CD4-positive, alpha-beta T cell treated with Interleukin-6 for 4 hours (primary cell): ENCODE measurements at places on chromosomes 5 and 9.

- DNase-seq, result no peak
These were observed 58.5 kb downstream of the PDE6A start for GRCh38 chr5:149886060-149886459.

- DNase-seq, result no peak
These were observed 23.7 kb upstream of the PURA start for GRCh38 chr5:140090251-140090650.

DNA sequence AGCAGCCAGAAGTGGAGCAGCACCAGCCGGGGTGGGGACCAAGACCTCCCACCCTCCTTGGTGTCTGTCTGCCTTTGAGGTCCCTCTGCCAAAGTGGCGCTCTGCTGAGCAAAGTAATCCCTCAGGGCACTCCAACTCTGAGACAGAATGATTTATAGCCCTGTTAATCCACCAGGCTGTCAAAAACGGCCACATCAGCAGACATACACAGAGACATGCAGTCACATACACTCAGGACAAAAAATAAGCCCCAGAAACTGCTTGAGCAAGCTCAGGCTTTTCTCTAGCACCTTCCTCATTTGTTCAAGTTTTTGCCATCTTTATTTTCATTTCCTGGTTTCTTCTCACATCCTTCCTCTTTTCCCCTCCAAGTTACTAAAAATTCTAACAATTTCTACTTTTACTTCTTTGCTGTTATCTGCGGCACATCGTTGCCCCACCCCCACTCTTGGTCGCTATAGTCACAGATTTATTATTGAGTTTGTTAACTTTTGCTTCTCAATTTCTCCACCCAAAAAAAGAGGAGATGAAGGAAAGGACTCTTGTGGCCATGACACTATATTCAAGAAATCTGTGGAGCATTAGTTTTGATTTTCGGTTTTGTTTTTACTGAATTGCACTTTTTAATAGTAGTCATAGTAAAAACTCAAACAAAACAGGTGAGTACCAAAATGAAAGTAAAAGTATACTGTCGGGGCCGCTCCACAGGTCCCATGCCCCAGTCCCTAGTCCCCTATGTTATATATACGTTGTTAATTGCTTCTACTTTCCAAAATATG lies 17.4 kb upstream of the ADRB2 start:
- peak; percentile 60 for DNase-seq

DNA sequence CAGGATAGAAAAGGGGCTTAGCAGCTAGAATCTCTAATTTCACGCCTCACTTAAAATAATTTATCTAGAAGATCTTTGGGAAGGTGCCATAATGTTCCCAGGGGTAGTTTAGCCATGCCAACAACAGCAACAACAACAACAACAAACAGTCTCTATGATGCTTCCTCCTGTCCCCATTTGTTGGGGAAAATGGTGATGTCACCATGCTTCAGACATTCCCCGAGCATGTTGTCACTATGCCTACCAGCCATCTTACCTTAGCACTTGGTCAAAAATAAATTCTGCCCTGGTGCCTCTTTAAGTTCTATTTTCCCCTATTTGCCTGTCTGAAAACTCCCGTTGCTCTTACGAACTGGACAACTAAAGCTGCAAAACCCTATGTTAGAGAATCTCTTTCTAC lies 76.6 kb downstream of the KCNN2 start:
- no peak for DNase-seq

GRCh38 chr9:4422495-4422894 lies 67.8 kb upstream of the SLC1A1 start:
- DNase-seq, result peak; percentile 4

- DNase-seq, result peak; percentile 85
These were observed 16.7 kb downstream of the FGD3 start for GRCh38 chr9:92963831-92964606.

- DNase-seq, result no peak
These were observed 122.1 kb downstream of the GABRG2 start for GRCh38 chr5:162189719-162190118.

GRCh38 chr5:97425511-97425910 lies 242.5 kb upstream of the RIOK2 start:
- DNase-seq, result no peak

- no peak for DNase-seq
These were observed 1002.7 kb upstream of the DMAC1 start for GRCh38 chr9:8802242-8802641.

- no peak for DNase-seq
These were observed 367.4 kb upstream of the SMARCA2 start for GRCh38 chr9:1647776-1648175.

DNA sequence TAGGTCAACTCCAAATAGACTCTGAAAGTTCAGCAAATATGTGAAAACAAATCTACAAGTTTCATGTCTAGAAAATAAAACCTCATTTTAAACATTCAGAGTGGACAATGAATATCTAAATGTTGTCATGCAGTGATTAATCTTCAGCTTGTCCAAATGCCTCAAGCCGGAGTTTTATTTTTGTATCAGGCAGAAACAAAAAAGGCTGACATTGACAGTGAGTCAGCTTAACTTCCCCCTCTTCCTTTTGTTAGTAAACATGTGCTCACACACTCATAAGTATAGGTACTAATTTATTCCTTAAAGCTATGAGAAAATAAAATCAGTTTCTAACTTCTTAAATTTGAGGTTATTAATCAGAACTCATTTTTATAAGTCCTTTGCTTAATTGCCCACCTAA lies 467.9 kb upstream of the DAB2 start:
- no peak for DNase-seq

GRCh38 chr5:114822436-114822835 lies 347.3 kb downstream of the TRIM36 start:
- DNase-seq, result no peak
